ENCODE measurements at places on chromosomes 11 and 22.

DNA sequence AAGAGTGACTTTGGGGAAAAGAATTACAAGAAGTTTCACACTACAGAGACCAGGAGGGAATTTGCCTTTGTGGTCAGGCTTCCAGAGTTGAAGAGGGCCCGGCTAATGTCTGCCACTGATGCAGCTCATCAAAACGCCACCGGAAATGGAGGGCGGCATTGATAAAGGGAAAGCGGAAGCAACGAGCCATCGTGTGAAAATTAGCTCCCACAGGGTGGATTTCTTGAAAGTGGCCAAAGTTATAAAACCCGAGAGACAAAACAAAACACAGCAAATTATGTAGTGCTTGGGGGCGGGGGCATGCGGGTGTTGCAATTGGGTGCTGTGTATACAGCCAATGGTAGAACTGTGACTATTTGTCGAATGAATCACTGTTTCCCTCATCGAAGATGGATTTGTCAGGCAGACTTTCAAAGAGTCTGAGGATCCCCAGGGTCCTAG lies 113.0 kb downstream of the ADAMTS15 start:
- no peak for DNase-seq

- DNase-seq: no peak
Observed at GRCh38 chr11:86249307-86250098, 5.0 kb downstream of the EED start.

DNA sequence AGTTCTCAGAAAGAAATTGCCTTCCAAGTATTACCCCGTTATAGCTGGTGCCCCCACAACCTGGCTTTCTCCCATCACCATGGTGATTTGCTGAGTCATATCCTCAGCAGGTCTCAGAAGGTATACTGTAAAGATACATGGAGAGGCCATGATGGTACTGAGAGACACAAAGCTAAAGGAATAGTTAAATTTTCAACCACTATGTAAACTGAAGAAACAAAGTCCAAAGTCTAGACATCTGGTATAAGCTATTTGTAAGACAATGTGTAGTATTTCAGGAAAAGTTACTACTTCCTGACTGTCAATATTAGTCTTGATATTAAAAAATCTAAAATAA lies 377.1 kb downstream of the DCDC1 start:
- DNase-seq: no peak

DNA sequence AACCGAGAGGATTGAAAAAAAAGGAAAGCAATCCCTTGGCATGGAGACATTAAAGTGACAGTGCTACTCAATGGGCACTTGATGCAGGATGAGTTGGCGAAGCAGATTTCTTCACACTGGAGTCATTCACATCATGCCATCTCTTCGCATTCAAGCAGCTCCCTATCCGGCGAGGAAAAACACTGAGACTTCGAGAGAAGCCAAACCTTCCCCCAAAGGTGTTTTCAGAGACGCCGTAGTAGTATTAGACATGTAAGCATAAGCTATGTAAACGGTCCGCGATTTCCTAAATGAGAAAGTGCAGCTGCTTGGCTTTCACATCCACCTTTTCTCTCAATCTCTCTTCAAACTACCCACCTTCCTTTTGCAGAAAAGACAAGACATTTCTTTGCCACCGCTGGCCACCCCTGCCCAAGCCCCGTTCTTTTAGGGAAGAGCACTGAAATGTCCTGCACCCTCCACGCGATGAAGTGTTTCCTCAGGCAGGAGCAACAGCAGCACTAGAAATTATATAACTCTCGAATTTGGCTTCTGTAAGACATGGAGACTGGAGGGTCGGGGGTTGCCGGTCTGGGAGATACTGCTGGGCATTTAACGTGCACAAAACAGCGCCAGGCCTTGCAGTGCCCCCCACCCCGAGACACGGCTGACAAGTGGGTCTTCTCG lies at the start of gene DLG2:
Gene DLG2 (minus strand): TSS at position 13 of the 666 bp plus-strand sequence.
- peak; percentile 29 for DNase-seq

GRCh38 chr11:103584720-103585119 lies 451.7 kb upstream of the DDI1 start:
- DNase-seq: no peak

GRCh38 chr22:39115570-39115969 lies 18.5 kb downstream of the APOBEC3H start:
- DNase-seq: no peak

- no peak for DNase-seq
Observed at GRCh38 chr11:67642173-67643120, 2.9 kb upstream of the TBX10 start.

DNA sequence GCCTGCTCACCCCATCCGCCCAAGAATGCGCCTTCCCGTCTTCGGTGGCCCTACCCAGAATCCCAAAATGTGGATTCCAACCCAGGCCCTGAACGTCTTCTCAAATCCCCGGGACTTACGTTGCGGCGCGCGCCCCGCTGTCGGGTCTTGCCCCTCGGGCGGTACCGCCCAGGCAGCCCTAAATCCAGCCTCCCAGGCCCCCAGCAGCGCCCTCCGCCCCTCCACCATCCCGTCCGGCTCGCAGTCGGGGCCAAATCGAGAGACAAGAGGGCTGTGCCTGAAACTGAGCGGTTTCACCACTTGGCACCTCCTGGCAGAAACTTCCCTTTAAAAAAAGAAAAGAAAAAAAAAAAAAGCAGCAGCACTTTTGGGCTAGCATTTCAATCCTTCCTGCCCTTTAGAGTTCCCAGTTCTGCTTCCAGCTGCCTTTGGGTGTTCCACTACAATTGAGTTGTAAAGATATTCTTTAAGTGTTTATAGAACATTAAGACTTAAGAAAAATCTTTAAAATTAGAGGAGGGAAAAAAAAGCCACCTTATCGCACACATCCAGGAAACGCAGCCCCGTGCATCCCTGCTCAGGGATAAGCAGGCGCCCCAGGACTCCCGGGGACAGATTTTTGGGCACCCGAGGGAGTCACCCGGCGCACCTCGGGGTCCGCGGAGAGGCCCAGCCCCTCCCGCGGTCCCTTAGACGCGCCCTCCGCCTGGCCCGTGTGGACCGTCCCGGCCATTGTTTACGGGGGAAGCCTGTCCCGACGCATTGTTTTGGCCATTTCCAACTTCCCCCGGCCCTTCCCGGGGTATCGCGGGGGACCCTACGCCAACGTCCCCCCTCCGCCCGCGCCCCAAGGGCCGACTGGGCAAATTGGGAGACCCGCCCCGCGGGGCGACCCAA lies 57.6 kb downstream of the KCNJ4 start:
- peak; percentile 48 for DNase-seq

- DNase-seq: no peak
Observed at GRCh38 chr11:35784699-35785098, 122.1 kb downstream of the TRIM44 start.

DNA sequence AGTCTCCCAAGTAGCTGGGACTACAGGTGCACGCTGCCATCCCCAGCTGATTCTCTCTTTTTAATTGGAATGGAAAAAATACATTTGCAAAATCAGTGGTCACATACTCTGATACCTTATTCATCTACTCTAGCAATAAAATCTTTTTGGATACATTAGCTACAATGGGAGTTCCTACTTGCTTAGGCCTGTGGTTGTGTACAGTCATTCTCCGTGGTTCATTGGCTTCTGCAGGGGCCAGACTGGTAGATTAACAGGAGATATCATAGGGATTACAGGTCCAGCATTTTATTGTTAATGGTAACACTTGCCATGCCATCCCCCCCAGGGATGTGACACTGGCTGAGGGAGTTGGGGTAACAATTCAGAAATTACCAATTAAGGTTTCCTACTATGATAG lies 140.0 kb downstream of the ADAMTS15 start:
- no peak for DNase-seq

DNA sequence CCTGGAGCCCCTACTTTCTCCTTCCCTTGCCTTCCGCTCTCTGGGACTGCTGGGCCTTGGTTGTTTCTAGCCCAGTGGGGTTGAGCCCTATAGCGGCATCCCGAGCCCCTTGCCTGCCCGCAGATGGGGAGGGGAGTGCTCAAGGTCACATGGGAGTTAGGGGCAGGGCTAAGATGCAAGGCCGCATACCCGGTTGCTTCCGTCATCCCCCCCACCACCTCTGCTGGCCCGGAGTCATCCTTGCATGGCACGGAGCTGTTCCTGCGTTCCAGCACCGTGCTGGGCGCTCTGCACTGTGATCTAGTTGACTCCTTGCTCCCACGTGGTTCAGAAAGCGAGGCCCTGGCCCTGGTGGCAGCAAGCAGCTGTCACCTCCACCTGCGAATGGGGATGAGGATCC lies 18.0 kb downstream of the FLRT1 start:
- no peak for DNase-seq

DNA sequence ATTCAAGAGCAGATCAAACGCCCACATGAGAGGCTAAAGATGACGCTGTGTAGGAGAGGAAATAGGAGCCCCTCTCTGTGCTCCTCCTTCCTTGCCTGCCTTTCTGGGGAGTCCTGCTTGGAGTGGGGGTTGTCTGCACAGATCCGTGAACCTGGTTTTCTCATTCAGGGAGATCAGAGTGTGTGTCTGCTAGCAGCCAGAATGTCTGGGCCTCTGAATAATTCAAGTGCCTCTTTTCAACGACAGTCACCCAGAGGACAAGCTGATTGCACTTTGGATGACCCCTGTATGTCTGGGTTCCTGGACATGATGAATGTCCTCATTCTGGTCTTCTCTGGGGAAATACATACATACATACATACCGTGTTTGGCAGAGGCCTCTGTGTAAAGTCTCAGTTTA lies 592.5 kb upstream of the B3GAT1 start:
- DNase-seq: no peak

DNA sequence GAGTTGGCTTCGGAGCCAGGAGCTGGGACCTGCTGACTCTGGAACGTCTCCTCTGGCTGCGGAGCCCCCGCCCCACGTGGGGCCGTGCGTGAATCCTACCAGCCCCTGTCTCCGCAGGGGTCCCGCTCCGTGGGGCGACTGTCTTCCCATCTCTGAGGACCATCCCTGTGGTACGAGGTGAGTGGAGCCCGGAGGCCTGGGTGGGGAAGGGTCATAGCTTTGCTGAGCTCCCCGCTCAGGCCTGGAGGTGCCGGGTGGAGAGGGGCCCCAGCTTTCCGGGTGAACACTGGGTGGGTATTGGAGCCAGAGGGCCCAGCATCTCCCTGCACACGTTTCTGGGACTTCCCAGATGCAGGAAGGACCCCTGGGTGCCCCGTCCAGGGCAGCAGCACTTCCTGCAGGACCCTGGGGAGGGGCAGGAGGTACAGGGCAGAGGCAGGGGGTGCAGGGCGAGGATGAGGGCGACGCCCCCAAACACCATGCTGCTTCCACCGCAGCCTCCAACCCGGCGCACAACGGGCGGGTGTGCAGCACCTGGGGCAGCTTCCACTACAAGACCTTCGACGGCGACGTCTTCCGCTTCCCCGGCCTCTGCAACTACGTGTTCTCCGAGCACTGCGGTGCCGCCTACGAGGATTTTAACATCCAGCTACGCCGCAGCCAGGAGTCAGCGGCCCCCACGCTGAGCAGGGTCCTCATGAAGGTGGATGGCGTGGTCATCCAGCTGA lies 3.8 kb downstream of the MUC5AC start:
- DNase-seq: no peak

DNA sequence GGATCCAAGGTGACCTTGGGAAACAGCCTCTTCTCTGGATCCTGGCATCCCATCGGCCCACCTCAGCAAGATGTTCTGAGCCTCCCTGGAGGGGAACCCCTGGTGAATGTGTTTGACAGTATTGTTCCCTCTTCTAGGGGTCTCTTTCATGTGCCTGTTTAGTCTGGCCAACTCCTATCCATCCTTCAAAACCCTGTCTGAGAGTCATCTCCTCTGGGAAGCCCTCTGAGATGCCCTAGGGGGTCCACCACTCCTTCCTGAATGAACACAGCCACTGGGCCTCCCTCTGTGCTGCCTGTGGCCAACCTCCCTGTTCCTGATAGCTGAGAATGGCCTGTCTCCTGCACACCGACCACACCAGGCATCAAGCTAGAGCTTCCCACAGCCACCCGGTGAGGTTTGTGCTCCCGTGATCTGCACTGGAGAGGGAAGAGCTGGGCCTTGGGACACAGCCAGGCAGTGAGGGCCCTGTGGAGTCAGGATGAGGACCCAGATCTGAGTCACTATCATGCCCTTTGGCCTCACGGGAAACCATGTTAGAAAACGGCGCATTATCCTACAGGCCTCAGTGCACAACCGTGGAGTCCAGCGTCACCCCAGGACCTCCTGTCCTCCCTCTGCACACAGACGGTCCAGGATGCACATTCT lies 8.8 kb downstream of the WNT7B start:
- DNase-seq: no peak

- DNase-seq: no peak
Observed at GRCh38 chr11:124865181-124865901, at the start of gene ROBO3. TSS of gene ROBO3 (plus strand) at chr11:124865432. CDS start at chr11:124865578, 146 bp downstream.

- DNase-seq: no peak
Observed at GRCh38 chr22:37663521-37664140, 5.1 kb downstream of the PDXP start.

DNA sequence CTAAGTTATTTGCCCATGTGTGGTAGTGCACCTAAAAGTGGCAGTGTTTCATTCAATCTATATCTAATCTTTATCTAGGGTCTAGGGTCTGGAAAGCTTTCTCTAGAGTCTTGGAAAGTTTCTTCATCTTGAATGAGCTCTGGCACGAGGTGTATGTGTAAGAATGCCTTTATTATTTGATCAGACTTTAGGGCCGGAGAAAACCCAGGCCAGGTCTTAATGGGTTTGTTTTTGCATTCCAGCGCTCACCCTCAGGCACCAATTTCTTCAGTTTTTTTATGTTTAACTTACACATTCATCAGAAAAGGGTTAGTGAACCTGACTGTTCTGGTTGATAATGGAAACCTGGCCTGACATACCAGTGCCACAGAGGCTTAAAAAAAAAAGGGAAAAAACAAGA lies 68.3 kb upstream of the SLN start:
- DNase-seq: no peak

DNA sequence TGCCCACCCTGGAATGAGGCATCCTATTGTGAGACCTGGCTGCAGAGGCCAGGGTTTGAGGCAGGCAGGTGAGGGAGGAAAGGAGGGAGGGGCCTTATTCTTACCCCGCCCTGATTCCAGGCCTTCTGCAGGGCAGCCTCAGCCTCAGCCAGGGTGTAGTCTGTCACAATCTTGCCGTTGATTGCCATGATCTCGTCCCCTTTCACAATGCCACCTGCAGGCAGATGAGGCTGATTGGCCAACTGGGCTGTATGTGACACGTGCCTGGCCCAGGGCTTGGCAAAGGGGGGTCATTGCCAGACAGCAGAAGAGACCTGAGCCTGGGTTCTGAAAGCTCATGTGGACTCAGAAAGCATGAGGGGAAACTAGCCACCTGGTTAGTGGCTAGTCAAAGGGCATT lies 21.4 kb upstream of the ABCC8 start:
- DNase-seq: no peak

- no peak for DNase-seq
Observed at GRCh38 chr11:72739240-72740059, 12.8 kb downstream of the ARAP1 start.

DNA sequence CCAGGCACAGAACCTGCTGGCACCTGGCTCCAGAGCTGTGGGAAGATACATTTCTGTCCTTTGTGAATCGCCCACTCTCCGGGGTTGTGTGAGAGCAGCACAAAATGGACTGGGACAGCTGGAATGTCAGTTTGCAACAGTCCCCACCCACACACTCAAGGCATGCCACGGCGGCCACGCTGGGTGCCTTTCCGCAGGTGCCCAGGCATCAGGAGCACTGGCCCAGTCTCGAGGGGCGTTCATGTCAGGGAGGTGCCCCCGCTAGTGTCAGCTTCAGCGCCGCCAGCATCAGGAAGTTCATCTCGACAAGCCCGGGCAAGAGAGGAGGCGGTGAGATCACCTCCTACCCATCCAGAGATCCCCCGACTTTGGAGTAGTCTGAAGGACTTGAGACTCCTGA lies 2.1 kb downstream of the TP53AIP1 start:
- no peak for DNase-seq
